ENCODE measurements at places on chromosomes 16 and 17. TPM values are rescaled to one million over a fixed set of nuclear protein-coding genes. Genes with fewer than 3 reads are reported as not detected.

Gene IL17C
- not detected for total RNA-seq

Gene GRIN2A
- total RNA-seq, result not detected

Gene TAC4
- not detected for total RNA-seq

Gene MT4
- not detected for total RNA-seq

Gene CA5A
- not detected for total RNA-seq

Gene ABCA8
- total RNA-seq, result not detected

Gene CCDC200
- not detected for total RNA-seq

Gene LYRM1
- 32.8 TPM for total RNA-seq

Gene EVI2B
- total RNA-seq, result not detected

Gene SLC6A4
- not detected for total RNA-seq

Gene NPIPB9
- total RNA-seq, result not detected

Gene NPIPB2
- total RNA-seq, result 0.36 TPM

Gene SDR42E1
- total RNA-seq, result 13.5 TPM

Gene ITGAL
- not detected for total RNA-seq

Gene AOC3
- not detected for total RNA-seq
